Pancreas (tissue), 10 donors: ENCODE measurements at places on chromosomes 2 and 18. TPM values are rescaled to one million over a fixed set of nuclear protein-coding genes. Genes with fewer than 3 reads are reported as not detected.

CPSF3 gene
- polyA plus RNA-seq = 5.7 TPM

AOX1 gene
- 17.8 TPM for polyA plus RNA-seq

FOXD4L1 gene
- polyA plus RNA-seq = 0.19 TPM

FAP gene
- polyA plus RNA-seq = 11.9 TPM

TMEM182 gene
- polyA plus RNA-seq = 0.80 TPM

EPHA4 gene
- polyA plus RNA-seq = 1.8 TPM

MALT1 gene
- 6.7 TPM for polyA plus RNA-seq

OXER1 gene
- 12.5 TPM for polyA plus RNA-seq

RAB17 gene
- 97.9 TPM for polyA plus RNA-seq

AQP12A gene
- polyA plus RNA-seq = 284 TPM
